ENCODE measurements at places on chromosomes 2 and 18.

- no peak for DNase-seq
These were observed 1.1 kb upstream of the PREB start for GRCh38 chr2:27135478-27135955.

GRCh38 chr2:174553811-174554493, 43.7 kb downstream of the WIPF1 start:
- peak; percentile 20 for DNase-seq

DNA sequence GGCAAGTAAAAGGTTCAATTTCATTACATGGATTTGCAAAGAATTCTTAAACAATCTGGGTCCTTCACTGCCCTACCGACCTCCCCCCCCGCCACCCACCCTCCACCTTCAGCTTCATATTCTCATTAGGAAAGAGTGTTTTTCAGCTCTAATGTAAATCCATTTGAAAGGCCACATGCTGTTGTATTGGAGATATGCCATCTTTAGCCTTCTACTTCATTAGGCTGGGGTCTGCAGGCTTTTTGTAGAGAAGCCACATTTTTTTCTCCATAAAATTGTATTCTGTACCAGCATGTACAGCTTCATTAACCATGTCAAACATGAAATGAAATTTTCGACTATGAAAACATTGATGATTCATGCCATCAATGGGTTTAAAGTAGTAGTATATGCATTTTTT, 42.8 kb upstream of the THUMPD2 start:
- no peak for DNase-seq

DNA sequence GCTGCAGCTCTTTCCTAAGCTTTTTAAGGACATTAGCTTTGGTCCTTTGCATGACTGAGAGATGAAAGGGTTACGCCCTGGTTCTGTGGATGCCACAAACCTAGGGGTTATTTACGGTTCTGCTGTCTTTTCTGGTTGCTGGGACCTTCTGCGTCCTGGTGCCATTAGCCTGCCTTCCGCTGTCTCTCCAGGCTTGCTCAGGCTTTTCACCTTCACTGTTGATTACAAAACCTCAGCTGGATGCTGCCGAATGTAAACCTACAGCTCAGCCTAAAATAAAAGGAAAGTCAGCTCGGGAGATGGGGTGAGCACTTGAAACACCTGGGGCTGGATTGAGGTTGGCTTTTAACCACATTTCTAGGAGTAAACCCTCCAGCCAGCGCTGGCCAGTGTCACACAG, 130.9 kb upstream of the ARHGAP28 start:
- no peak for DNase-seq

DNA sequence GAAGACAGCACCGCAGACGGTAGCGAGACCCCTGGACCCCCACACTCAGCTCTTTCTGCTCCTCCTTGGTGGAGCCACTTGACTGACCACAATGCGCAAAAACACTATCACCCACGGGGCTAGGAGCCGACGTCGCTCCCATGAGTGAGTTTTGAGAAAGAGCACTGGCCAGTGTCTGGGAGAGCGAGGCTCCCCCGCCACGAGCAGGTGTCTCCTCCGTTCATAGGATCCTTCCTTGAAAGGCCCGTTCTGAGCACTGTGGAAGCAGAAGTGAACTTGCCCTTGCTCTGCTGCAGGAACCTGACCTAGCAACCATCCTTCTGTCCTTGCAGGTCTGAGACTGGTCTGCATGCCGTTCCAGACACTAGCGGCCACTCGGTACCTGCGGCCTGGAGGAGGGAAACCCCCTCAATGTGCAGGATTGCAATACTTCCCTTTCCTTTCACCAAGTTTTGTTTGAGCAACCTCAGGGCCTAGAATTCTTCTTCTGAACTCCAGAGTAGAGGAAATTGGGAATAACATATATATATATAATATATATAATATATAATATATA, 12.9 kb upstream of the ZNF516 start:
- no peak for DNase-seq

DNA sequence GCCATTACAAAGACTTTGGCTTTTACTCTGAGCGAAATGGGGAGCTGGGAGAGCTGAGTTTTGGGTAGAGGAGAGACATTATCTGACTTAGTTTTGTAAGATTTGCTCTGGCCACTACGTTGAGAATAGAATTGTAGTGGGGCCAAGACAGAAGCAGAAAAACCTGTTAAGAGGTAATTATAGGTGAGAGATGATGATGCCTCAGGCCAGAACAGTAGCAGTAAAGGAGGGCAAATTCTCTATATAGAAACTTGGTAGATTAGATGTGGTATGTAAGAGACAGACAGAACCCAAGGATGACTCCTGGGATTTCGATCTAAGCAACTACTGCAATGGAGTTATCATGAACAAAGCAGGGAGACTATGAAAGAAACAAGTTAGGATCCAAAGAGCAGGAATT, 17.4 kb upstream of the CREB1 start:
- no peak for DNase-seq

- no peak for DNase-seq
These were observed 115.7 kb upstream of the RBMS1 start for GRCh38 chr2:160609346-160609745.

GRCh38 chr2:188085421-188085820, 206.3 kb upstream of the GULP1 start:
- DNase-seq, result no peak

- no peak for DNase-seq
These were observed 234.9 kb downstream of the TFCP2L1 start for GRCh38 chr2:121049950-121050585.

- DNase-seq, result no peak
These were observed at the start of gene PLA2R1 for GRCh38 chr2:160062292-160063005. Gene PLA2R1 (minus strand): TSS chr2:160062615. CDS start chr2:160062403, 212 bp downstream.

Measured in CD4-positive, alpha-beta T cell treated with Interferon alpha-2 for 1 hour (primary cell).